Heart left ventricle (tissue), 16 donors: ENCODE measurements at places on chromosomes 3 and 15. TPM values are rescaled to one million over a fixed set of nuclear protein-coding genes. Genes with fewer than 3 reads are reported as not detected.

Gene PLCH1
- 0.23 TPM for polyA plus RNA-seq

Gene SMCO1
- polyA plus RNA-seq, result 105 TPM

Gene DHX36
- 20.4 TPM for polyA plus RNA-seq

Gene FANCD2OS
- not detected for polyA plus RNA-seq

Gene GOLGA6L25
- polyA plus RNA-seq, result not detected

Gene ANKDD1A
- 0.88 TPM for polyA plus RNA-seq

Gene SNTN
- not detected for polyA plus RNA-seq

Gene OCA2
- 0.04 TPM for polyA plus RNA-seq
